ENCODE measurements at places on chromosomes 1 and 21.

DNA sequence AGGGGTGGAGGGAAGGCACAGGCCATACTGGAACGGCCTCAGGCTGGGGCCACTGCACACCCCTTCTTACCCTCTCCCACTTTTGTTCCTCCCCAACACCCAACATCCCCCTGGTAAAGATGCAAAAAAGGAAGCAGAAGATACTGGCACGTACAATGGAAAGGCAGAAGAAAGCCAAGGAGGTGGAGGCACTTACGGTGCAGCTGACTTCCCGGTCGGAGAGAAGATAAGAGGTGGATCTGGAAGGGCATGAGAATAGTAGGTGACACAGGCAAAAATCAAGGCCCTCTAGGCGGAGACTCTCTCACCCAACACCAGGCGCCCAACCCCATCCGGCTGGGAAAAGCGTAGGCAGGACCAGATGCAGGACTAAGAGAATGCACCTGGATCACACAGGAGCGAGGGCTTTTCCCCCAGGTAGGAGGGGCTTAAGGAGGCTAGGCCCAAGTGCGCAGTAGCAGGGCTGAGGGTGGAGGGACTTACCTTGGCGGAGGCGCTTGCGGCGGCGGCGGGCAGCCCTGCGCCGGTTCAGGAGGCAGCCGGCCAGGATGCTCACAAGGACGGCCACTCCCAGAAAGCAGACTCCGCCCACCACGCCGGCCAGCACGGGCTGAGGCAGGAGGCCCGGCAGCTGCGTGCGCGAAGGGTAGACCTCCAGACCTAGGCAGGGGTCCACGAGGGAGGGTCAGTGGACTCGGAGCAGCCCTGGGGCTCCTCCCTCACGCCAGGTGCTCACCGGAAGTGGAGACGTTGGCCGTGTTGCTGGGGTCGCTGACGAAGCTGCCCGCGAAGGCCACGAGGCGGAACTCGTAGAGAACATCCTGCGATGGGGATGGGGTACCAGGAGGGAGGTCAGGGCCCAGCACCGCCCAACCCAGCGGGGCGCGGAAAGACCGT lies 4.1 kb upstream of the TAGLN2 start:
- no peak for DNase-seq

- DNase-seq: no peak
Measured at GRCh38 chr21:46159390-46159789, 4.0 kb upstream of the FTCD start.

DNA sequence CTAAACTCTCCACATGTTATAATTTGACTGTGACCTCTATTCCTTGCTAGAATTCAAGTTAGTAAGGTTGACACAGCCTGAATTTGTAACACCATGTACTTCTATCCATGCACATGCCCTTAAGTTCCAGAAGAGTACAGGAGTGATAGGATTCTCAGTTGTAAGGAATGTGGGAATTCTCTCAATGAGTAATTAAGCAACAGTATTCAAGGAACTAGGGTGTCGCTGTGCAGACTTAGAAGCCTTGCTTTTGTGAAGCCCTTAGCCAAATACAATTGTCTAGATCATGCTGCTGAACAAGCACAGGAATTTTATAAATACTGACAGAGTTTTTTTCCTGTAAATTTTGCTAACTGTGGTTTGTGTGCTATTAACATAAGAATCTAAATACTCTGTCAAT lies 276.3 kb upstream of the PTBP2 start:
- no peak for DNase-seq

DNA sequence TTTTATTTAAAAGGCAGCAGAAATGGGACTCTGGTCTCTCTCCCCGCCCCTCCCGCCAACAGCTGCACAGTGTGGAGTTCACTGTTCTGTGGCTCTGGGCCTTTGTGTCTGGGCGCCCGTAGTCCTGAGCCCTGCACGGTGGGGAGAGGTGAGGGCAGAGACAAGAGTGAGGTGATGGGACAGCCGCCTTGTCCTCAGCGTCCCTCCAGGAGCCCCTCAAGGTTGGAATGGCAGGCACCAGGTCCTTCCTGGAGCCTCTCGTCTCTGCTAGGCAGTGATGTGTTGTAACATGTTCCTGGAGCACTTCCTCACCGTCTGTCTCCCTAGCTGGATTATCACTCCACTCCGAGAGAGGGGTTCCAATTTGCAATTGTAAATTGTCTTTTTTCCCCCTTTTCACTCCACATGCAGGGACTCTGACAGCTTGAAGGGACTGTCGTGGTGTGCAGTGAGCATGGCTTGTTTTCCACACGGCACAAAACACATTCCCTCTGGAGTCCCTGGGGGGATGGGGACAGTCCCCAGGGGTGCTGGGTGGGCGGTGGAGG lies 44.6 kb upstream of the C1orf174 start:
- no peak for DNase-seq

GRCh38 chr21:41977034-41977950 lies 23.5 kb upstream of the C2CD2 start:
- no peak for DNase-seq

DNA sequence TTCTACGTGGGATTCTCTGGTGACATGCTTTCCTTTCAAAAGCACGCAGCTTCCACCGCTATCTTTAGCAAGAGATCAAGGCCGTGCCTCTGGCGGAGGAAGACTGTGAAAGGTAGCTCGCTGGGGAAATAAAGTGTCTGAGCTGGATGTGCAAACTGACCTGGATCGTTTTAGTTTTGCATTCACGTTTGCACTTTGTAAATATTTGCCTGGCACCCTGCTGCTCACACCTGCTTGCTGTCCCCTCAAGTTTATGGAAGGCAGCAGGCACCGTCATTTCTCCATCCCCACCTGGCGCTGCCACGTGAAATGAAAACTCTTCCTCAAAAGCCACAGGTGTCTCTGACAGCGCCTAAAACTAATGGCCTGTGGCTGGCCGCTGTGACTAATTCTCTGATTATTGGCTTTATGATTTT lies 44.0 kb upstream of the TARDBP start:
- DNase-seq: no peak

DNA sequence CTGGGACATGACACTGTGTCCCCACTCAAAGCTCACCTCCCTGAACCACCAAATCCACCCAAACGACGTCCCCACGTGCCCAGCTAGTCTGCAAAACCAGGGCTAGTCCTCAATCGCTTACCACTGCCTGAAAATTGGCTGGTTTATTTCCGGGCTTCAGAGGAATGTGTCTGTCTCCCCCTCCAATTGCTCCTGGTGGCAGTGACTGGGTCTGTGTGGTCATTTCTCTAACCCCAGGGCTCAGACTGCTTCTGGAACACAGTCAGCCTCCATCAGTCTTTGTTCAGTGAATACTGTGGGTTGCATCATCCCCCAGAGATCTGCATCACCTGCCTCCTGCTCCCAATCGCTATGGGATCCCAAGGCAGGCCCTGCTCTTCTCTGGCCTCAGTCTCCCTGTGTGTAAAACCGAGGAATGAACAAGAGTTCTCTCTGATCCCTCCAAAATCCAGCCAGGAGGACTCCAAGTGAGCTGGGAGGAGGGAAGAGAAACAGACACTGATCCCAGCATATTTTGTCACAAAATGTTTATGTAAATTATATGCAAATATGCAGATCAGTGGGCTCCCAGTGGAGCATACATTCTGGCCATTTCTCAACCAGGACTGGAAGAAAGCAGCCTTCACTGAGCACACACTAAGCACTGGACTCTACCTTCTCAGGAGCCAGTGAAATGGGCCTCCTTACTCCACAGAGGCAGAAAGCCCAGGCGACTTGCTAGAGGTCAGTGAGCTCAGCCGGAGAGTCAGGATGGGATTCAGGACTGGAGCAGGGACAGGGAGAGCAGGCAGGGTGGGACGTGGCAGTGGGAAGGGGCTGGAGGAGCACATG lies 20.9 kb downstream of the SDC3 start:
- no peak for DNase-seq

DNA sequence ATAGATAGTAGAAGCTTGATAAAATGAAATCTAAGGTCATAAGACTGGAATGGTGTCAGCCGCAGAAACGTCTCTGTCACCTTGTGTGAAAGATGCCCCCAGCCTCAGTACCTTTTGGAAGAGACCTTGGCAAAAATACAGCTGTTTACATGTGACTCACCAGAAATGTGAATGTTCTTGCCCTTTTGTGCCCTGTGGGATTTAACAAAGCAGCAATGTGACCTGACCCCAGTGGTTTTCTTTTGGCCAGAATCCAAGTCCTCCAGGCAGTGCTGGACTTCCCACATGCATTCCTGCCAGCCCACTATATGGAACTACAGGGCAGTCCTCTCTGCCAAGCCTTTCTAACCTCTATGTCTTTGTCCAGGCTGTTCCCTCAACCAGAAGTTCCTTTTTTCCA lies 27.2 kb upstream of the LRRC8C start:
- DNase-seq: no peak

DNA sequence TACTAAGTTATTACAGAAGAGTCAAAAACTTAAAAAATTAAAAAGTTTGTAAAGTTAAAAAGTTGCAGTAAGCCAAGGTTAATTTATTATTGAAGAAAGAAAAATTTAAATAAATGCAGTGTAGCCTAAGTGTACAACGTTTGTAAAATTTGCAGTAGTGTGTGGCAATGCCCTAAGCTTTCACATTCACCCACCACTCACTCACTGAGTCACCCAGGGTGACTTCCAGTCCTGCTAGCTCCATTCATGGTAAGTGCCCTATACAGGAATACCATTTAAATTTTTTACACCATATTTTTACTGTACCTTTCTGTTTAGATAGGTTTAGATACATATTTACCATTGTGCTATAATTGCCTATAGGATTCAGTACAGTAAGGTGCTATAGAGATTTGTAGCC lies 88.6 kb downstream of the CTH start:
- DNase-seq: no peak

- DNase-seq: peak; percentile 69
Measured at GRCh38 chr1:101137144-101138126, 99.4 kb upstream of the S1PR1 start.

Data from non-pigmented ciliary epithelial cell (primary cell).